ENCODE measurements at places on chromosomes 12 and 14.

GRCh38 chr12:120015313-120015712 is 26.3 kb downstream of the BICDL1 start:
- DNase-seq = no peak

DNA sequence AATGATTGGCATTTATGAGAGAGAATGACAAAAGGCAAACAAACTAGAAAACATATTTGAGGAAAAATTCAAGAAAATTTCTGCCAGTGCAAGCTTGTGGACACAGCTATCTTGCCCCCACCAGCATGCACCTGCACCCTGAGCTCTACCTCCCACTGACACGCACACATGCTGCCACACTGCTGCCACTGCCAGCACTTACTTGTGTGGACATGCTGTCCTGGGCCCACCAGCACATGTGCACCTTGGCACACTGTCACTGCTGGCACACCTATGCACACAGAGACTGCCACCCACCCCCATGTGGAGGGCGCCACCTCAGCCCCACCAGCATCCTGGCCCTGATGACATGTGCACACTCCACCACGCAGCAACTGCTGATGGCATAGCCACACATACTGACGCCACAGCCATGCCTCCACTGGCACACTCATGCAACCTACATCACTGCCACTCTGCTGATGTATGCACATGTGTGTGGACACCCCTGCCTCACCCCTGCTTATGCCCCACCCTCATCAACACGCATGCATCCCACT is 475.0 kb downstream of the SOX5 start:
- no peak for DNase-seq

DNA sequence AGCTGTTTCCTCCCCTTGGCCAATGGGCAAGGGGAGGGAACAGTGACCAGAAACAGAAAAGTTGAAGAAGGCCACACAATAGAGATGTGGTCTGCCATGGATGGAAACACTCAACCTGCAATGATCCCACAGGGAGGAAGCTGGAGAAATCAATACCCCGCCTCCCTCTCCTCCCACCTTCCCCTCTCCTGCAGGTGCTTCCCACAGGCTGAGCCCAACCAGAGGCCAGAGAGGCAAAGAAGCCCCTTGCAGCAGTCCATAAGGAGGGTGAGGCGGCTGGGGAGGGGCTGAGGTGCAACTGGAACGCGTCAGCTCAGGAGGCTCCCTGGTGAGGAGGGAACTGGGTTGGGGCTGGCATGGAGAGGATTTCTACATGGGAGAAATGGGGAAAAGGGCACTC is 84.0 kb downstream of the RNF34 start:
- DNase-seq = no peak

DNA sequence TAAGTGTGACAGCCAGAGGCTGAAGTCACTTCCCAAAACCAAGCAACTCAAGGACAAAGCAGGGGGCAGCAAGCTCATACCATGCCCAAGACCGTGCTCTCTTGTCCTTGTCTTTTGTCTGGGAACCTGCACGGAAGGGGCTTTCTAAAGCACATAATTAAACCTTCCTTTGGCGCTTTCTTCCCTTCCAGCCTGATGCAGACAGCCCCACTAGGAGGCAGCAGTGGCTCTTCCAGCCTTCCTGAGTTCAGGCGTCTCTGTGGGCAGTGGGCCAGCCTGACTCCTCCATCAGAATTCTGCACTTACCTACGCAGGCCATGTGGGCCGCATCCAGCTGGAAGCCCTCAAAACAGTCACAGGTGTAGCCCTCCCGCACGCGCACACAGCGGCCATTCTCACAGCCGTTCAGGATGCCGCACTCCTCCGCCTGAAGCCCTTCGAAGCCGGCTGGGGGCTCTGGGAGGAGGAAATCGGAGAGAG is 7.6 kb downstream of the ISCA2 start:
- DNase-seq = peak; percentile 58

GRCh38 chr12:26028953-26029735 is 70.7 kb downstream of the RASSF8 start:
- DNase-seq = peak; percentile 29

DNA sequence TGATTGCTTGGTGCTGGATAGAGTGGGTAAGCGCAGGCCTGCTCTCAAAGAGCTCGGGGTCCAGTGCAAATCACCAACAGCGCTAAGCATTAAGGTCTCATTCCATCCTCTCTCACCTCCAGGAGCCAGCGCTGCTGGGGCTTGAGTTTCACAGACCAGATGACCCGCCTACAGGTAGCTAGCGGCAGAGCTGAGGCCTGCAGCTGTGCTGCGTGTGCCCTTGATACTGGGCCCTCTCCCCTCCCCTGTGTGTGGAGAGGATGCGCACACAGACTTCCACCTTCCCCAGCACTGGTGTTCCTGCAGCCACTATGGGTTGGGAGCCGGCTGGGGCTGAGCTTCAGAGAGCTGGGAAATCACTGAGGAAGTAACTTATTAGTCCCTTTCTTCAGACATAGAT is 149.9 kb downstream of the CALM1 start:
- DNase-seq = no peak

- no peak for DNase-seq
Measured at GRCh38 chr12:57890191-57891115, 43.9 kb upstream of the CTDSP2 start.

GRCh38 chr12:92278378-92278828 is 132.8 kb upstream of the BTG1 start:
- no peak for DNase-seq

DNA sequence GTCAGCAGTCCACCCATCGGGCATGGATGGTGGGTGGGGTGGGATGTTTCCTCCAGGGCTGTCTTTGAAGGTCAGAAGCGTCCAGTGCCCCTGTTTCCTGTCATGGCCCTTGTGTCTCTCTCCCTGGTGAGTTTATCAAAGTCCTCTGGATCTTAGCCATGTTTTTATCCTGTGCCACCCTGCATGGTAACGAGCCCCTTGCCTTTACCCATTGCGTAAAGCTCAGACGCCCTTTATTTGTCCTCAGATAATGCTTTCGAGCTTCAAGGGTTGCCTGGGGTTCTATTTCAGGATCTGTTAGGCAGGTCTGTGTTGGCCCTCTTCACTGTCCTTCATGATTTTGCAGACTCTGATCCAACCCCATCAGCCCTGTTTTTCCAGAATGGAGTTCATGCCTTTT is 172.9 kb downstream of the TSPAN9 start:
- no peak for DNase-seq

- no peak for DNase-seq
Measured at GRCh38 chr14:69542311-69542710, 32.4 kb downstream of the CCDC177 start.

DNA sequence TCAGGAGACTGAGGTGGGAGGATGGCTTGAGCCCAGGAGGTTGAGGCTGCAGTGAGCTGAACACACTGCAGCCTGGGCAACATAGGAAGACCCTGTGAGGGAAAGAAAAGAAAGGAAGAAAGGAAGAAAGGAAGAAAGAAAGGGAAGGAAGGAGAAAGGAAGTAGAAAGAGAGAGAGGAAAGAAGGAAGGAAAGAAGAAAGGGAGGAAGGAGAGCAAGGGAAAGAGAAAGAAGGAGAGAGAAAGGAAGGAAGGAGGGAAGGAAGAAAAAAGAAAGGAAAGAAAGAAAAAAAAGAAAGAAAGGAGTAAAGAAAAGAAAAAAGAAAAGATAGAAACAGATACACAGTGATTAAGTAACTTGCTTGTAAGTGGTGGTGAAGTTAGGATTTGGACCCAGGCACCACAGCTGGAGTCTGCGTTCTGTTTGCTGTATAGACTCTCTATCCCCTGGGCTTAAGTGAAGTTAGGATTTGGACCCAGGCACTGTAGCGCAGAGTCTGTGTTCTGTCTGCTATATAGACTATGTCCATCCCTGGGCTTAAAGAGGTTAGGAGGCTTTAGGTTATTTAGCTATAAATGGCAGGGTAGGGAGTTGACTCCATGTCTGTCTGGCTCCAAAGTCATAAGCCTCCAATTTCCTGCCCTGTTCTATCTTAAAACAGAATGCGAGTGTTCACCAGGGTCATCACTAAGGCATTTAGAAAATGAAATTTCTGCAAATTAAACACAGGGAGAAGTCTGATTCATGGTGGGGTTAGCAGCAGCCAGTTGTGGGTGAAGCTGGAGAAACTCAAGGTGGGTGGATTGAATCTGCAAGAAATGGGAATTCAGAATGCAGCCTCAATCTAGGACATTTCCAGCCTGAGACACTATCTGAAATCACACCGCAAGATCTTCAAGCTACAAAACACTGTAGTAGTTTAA is 13.3 kb upstream of the C12orf75 start:
- DNase-seq = no peak

GRCh38 chr14:46352844-46353243 is 298.7 kb downstream of the RPL10L start:
- no peak for DNase-seq

DNA sequence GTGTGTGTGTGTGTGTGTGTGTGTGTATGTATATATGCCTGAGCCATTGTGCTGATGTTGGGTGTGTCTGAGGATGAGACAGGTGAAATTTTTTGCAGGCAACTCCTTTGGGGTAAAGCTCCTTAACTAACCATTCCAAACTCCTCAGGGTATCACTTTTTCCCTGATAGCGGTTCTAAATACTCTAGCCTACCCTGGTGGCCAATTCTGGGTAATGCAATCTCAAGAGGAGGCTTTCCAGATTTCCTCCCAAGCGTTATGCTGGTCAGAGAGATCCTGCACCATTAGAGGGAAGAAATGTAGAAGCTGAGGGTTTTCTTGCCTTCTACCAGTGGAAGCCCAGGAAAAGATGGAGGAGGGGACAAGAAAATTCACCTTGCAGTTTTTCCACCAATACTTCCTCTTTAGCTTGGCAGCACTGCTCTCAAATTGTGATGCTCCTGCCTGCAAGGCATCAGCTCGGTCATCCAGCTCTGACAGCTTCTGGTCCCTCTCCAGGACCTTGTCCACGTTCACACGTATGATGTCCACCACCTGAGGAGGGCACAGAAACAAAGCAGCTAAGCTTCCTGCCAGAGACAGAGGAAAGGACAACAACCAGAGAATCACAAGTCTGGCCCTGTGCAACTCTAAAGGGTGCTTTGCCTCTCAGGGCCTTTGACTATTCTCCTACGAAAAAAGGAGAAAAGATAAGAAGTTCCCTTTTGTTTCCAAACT is 4.9 kb downstream of the VAMP1 start:
- peak; percentile 56 for DNase-seq

GRCh38 chr12:27277846-27278260 is 33.8 kb downstream of the STK38L start:
- DNase-seq = no peak

DNA sequence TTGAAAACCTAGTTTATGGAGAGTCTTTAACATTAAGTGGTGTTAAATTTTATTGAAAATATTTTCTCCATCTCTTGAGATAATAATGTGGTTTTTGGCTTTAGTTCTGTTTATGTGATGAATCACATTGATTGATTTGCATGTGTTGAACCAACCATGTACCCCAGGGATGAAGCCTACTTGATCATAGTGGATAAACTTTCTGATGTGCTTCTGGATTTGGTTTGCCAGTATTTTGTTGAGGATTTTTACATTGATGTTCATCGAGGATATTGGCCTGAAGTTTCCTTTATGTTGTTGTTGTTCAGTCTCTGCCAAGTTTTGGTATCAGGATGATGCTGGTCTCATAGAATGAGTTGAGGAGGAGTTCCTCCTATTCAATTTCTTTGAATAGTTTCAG is 222.6 kb downstream of the ADAMTS20 start:
- no peak for DNase-seq

- peak; percentile 45 for DNase-seq
Measured at GRCh38 chr12:64181430-64182291, 40.4 kb downstream of the KICS2 start.

DNA sequence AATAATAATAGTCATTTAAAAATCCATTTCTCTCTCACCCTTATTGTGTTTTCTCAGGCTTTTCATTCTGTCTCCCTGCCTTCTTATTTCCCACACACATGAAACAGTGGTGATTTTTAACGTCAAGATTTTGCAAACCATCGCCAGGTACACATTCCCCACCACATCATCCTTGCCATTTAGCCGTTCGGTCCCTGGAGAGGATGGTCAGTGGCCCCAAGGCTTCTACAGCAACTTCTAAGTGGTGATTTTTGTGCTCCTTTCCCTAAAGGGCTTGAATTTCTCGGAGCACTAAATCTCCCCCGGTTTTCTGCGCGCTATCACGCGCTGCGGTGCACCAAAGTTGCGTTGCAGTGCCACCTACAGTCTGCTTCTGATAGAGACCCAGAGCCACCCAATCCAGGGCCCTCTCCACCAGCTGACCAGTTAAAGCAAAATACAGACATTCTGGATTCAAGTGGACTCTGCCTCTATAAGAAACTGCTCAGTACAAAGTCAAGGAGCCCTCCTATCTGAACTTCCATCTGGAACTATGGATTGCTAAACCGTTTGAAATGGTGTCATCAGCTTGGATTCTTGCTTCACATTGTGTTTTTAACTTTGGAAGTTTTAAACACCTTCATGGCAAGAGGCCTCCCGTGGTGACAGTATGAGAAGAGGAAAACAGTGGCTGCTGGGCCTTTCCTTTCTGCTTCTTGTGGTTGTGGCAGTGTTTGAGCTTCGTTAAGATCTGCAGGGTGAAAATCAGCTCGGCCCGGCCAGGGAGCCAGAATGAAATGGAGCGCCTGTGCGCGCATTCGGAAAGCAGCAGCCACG is 234.0 kb downstream of the SPTSSA start:
- DNase-seq = peak; percentile 40

DNA sequence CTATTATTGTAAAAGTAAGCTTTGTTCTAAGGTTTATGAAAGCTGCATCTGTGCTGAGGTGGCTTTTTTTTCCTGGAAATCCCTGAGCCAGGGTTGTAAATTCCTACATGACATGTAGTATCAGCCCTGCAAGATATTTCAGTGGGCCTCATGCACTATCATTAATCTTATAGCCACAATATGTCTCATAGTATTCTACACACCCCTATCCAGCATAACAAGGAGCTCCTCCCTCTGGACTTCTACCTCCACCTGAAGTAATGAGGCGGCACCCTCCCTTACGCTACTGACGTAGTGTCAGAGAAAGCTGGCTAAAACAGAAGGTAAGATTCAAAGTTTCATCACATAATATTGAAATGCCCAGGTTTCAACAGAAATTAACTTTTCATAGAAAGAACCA is 35.5 kb downstream of the SLC5A8 start:
- DNase-seq = no peak

DNA sequence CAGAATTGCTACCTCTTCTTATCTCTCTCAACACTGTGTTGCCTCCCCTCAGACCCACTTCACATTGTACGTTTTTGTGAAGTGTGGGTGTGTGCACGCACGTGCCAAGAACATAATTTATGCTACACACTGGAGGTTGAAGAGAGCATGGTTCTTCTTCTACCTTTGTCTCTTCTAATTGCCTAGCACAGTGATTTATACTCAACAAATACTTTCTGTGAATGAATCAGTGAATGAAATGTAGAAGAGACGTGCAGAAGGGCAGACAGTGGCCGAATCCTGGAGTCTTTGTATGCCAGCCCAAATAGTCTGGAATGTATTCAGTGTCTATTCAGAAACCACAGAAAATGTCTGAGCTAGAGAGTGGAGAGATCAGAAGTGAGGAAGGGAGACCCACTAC is 4.6 kb upstream of the SAMD4A start:
- DNase-seq = no peak
